Activated CD8-positive, alpha-beta memory T cell treated with anti-CD3 and anti-CD28 coated beads for 4 hours (primary cell): ENCODE measurements at places on chromosomes 13 and 19.

DNA sequence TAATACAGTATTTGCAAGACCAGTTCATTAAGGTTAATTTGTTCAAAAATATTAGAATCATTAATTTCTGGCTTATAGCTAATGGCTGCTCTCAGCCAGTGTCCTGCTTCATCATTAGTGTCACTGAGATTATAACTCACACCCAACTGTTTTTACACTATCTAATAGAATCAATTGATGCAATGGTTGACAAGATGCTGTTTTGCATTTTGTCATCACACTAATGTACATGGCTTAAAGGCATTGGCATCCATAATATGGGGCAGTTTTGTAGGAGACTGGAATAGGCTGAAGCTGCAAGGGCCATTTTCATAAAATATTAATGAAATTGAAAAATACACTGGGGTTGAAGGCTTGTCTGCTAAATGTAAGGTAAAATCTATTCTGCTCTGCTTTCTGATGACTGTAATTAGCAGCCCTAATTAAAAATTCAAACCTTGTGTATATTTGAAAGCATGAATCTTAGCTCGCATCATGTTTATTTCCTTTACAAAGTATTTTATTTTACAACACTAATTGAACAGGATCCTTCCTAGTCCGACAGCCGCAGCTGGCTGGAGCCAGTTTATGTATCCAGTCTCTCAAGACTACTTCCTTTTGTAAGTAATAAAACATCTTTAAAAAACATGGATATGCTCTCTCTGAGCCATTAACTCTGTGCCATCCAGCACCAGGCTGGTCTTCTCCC is 296.7 kb downstream of the POU4F1 start:
- no peak for DNase-seq

DNA sequence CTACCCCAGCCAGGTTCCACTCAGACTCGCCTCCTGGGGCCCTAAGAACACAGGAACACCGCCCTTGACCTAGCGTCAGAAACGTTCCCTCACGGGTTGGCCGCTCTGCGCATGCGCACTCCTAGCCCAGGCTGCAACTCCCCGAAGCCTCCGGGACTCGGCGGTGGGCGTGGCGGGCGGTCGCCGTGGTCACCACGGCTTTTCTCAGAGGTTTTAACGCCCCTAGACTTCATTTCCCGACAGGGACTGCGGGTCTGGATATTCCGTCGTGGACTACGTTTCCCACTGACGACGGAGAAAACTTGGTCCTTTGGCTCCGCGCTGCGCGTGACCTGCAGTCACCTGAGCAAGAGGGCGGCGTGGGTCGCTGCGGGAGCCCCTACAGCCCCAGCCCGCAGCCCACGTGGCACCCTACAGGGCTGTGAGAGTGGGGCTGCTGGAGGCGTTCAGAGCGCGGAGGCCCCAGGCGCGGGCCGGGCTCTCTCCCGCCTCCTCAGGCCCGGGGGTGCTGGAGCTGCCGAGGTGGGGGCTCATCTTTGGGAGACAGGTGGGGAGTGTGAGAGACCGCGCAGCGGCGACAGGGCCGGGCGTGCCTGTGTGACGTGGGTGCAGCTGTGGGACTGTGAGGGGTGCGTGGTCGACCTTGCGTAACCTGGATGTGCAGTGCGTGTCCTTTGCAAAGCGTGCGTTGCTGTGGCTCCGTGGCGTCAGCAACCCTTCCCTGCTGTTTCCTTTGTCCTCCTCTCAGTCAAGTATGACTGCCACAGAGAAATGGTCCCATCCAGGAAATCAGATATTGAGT is 38.0 kb upstream of the ZNF573 start:
- peak; percentile 19 for DNase-seq

DNA sequence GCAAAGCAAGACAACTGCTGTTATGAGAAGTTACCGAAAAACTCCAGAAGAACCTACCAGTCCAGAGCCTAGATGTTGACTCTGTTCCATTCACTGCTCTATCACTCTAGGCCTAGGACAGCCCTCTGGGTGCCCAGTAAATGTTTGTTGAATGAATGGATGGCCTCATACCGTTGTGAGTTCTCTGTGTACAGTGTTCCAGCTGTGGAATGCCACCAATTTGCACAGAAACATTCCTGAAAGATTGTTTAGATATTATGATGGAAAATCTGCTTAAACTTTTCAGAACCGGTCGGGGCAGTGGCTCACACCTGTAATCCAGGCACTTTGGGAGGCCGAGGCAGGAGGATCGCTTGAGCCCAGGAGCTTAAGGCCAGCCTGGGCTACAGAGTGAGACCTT is 1.3 kb upstream of the FBL start:
- DNase-seq = no peak

GRCh38 chr19:33297401-33298145 is 4.8 kb downstream of the CEBPA start:
- DNase-seq = no peak

GRCh38 chr19:14005349-14006084 is 603 bp downstream of the RFX1 start:
- DNase-seq = peak; percentile 87

DNA sequence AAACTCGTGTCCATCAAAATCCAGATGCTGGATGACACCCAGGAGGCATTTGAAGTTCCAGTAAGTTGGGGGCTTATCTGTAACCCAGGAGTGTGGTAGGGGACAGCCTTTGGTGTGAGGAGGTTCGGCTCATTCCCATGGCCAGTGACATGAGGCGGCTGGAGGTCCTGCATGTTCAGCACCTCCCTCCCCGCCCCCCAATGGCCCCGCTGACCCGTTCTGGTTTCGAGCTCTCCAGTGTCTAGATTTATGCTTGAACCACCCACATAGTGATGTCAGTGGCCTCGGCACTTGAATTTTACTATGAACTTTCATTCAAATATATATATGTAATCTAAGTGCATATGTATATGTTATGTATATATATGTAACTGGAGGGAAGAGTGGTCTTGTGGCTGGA is 36.3 kb upstream of the RNF113B start:
- no peak for DNase-seq

DNA sequence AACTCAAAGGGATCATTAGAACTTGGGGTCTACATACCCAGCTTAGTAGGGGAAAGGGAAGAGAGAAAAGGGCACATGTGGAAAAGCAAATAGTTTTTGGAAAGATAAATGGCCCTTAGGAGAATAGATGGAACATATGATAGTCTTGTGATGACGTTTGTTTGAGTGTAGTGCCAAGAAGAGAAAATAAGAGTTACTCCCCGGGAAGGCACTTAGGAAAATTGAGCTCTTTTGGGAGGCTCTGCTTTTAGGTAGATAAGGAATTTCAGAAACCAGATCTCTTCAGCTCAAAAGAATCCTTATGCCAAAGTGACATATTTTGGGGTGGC is 44.8 kb upstream of the SERTM1 start:
- DNase-seq = no peak

- no peak for DNase-seq
Measured at GRCh38 chr13:47945738-47946137, 55.3 kb downstream of the SUCLA2 start.

GRCh38 chr13:20400774-20401173 is 124.9 kb downstream of the CRYL1 start:
- DNase-seq = no peak

DNA sequence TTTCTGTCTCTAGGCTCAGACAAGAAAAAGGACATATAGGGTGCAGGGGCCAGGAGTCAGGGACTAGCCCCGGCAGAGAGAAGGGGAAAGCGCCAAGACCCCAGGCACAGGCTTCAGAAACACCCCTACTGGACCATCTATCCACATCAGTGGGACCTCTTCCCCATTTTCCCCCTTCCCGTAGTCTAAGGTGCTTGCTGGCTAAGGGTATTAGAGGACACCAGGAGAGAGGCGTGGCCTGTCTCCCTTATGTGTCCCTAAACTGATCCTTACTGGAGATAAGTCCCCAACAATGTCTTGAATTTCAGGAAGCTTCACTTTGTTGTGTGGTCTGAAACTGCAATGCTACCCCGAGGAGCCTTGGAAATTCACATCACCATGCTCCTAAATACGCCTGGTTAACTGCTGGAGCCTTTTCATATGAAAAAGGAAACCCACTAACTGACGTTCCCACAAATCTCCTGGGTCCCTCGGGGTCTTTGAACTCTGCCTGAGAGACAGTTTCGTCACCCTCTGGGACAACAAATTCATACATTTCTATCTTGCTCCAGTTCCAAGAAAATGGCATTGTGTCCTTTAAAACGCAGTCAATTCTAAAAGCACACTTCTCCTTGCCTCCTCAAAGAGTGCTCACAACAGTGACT is 197.7 kb downstream of the COL4A1 start:
- no peak for DNase-seq

GRCh38 chr13:33194820-33195692 is 90.5 kb downstream of the STARD13 start:
- DNase-seq = no peak

GRCh38 chr19:4749870-4750590 is 26.4 kb upstream of the DPP9 start:
- no peak for DNase-seq

GRCh38 chr13:93794197-93794885 is 567.7 kb downstream of the GPC6 start:
- no peak for DNase-seq

GRCh38 chr19:11506101-11506555 is 489 bp upstream of the ZNF653 start:
- DNase-seq = no peak

DNA sequence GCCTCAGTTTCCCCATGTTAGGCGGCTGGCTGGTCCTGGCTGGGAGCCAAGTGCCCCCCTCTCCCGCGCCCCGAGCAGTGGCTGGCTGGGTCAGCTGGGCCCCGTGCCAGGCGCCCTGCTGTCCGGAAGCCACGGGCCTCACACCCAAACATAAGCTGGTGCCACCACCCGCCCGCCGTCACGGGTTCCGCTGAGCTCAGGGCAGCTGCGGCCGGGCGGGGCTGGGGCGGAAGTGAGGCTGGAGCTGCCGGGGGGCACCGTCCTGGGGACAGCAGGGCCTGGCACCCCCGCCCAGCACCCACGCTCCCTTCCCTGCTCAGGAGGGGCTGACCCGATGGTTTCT is 19.3 kb downstream of the HCN2 start:
- no peak for DNase-seq

DNA sequence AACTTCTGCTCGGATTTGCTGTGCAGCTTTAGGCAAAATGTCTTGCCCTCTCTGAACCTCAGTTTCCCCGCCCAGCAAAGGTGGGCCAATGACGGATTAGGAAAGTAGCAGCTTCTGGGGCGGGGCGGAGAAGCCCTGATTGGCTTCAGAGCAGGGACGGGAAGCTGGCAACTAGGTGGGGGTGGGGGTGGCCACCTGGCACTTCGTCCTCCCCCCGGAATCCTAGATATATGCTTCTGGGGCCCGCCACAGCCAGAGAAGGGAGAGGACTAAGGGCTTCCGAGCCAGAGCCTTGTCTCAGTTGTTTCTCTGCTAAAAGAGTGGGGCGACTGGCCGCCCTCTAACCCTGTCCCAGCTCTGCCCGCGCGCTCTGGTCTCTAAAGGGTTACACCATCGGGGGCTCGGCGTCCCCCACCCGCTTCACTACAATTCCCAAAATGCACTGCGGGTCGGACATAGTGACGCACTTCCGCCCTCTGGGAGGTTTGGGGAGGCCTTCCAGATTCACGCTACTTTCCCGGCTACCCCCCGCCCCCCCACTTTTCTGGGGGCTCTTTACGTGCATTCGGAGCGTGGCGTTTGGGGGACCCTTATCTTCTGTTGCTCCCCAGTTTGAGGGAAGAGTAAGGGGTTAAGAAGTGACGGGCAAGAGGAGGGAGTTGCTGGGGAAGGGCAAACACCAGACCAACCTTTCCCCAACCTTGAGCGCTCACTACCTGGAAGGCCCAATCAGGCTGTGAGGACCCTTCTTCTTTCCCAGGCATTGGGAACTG is 672 bp upstream of the IRF2BP1 start:
- DNase-seq = peak; percentile 80

DNA sequence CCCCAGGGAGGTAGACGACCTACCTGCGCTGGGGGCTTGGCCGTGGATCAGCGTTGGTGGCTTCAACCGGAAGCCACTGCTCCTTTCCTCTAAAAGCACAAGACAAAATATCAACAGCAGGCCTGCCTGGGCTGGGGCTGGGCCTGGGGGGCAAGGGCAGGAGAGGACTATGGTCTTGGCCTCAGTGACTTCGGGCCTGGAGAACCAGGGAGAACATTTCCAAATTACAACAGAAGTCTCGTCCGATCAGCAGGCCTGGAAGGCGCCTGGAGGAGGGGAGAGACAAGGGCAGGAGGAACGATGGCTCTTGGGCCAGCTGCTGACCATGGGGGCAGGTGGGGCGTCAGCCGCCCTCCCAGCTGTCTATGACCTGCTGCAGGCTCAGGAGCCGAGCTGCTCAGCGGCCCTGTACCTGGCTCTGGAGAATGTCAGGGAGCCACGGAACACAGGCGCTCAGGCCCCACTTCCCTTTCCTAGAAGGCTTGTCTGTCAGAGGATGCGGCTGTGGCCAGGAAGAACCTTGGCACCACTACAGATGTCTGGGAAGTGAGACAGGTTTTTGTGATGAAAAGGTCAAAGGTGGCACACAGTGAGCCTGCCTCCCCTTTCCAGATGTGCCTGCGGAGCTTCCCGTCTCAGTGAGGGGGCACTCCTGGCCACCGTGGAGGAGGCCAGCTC is 19.5 kb downstream of the CAPS start:
- DNase-seq = no peak

- no peak for DNase-seq
Measured at GRCh38 chr13:36068566-36068965, 62.6 kb downstream of the DCLK1 start.

DNA sequence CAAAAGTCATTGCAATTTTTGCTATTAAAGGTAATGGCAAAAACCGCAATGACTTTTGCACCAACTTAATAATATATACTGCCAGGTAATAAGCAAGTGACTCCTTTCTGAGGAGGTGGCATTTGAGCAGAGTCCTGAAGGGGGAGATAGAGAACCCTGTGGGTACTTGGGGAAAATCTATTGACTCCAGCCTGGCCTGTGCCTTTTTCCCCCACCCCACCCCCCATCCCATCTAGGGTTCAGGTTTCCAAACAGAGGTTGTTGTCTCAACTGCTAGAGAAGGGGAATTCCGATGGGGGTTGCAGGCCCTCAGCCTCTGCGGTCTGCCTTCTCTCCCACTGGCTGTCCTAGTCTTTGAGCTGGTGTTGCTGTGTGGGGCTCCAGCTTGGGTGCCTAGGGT is 11.5 kb downstream of the S1PR2 start:
- no peak for DNase-seq

- no peak for DNase-seq
Measured at GRCh38 chr13:24056616-24057137, 103.8 kb upstream of the SPATA13 start.

GRCh38 chr19:18029617-18030338 is 21.8 kb downstream of the ARRDC2 start:
- no peak for DNase-seq

DNA sequence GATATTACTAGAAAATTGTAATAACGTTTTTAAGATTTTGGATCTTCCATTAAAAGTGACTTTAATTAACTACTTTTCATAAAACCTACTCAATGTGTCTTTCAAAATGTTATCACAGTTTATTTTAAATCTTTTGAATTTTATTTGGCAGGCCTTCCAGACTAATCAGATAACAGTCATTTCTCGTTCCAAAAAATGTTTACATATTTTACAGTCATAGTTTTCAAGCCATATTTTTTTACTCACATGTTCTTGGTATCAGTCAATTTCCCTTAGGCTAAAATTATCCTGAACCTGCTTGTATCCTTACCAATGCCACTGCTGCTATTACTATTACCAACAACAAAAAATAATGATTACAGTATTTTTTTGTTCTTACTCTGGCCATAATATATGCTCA is 1783.5 kb downstream of the SLITRK5 start:
- DNase-seq = no peak
